Stimulated activated CD4-positive, alpha-beta T cell treated with anti-CD3 and anti-CD28 coated beads, Interleukin-4, amount 100 ng/mL, for 48 hours (primary cell): ENCODE measurements at places on chromosomes 11 and 22.

DNA sequence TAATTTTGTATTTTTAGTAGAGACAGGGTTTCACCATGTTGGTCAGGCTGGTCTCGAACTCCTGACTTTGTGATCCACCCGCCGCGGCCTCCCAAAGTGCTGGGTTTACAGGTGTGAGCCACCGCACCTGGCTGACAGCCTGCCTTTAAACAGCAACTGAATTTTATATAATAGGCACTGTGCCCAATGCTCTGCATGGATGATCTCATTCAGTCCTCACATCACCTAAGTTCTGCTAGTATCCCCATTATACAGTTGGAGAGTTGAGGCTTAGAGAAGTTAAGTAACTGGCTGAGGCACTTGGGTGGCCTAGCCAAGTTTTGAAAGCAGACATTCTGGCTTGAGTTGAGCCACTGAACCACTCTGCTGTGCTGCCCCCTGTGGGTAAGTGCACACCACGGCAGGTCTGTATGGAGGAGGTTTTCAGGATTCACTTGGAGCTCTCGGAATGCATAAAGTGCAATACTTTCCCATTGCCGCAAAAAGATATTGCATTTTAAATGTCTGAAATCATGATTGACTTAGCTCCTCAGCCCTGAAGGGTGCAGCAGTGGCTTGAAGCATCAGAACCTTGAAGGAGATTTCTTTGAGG lies 112.4 kb downstream of the LDLRAD3 start:
- DNase-seq, result no peak

DNA sequence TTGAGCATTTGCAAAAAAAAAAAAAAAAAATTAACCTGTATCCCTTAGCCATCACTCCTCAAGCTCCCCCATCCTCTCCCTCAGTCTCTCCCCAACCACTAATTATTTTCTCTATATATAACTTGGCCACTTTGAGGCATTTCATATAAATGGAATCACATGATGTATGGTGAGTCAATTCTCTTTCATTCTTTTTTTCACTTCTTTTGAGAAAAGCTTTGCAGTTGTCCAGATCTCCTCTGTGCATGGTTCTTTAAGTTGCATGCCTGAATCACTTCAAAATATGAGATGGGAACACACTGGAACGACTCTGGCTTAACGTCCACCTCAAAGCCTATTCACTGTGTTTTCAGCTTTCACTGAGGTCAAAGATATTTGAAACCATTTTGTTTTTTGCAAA lies 40.7 kb downstream of the SHANK2 start:
- DNase-seq, result no peak

DNA sequence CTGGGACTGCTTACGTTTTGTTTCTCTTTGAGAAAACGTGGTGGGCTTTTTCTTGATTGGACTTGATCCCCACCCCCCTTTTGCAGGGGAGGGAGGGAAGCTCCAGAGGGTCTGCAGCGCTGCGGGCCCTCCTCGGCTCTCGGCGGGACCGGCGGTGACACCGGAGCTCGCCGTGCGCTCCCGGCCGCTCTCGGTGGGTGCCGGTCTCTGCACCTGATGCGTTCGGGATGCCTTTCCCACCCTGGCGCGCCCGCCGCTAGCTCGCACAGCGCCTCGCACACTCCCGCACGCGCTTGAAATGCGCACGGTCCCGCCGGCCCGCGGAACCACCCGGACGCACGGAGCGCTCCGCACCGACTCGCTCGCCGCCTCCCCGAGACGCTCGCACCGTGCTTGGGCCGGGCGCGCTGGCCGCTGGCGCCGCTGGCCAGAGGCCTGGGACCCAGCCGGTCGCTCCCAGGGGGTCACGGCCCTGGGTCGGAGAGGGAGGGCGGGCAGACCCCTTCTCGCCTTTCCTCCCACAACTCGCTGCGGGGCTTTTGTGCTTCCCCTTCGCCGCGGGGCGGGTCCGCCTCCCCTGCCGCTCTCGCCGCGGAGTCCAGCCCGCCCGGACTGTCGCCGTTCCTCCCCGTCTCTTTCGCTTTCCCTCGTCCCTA lies 1.0 kb downstream of the ZBTB16 start:
- no peak for DNase-seq

- DNase-seq, result no peak
Measured at GRCh38 chr11:120709808-120710207, 198.3 kb downstream of the GRIK4 start.

DNA sequence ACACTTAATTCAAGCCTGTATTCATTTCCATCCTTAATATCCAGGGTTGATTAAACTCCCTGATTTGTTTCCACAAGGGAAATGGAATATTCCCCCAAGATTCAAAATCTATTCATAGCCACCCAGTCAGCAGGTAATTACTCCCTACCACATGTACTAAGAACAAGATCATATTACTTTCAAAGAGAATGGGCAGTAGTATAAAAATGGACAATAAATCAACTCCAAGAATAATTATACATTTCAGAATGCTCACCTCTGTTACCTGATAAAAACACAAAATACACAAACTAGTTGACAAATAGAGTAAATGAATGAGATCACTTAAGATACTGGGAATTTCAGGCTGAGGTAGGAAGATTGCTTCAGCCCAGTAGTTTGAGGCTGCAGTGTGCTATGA lies 8.5 kb upstream of the FEZ1 start:
- DNase-seq, result no peak

DNA sequence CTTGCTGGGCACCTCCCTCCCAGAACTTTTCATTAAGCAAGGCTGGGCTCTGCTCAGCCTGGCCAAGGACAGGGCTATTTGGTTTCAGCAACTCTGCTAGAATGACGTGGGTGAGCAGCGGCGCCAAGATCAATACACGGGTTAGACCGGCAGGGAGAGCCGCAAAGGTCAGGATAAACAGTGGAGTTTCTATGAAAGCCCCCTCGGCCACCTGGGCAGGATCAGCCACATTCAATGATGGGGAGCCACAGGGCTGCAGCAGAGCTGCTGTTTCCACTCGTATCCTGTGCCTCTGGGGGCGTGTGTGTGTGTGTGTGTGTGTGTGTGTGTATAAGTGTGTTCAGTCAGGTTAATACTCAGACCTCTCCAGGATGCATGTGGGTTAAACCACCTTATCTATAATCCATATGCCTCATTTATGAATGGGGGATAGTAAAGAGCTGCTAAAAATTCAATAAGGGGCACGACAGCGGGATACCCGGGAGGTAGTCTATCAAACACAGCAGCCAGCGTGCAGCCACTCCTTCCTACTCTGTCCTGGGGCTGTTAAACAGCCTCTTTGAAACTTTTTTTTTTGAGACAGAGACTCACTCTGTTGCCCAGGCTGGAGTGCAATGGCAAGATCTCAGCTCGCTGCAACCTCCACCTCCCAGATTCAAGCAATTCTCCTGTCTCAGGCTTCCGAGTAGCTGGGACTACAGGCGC lies 34.8 kb downstream of the MYH9 start:
- no peak for DNase-seq

DNA sequence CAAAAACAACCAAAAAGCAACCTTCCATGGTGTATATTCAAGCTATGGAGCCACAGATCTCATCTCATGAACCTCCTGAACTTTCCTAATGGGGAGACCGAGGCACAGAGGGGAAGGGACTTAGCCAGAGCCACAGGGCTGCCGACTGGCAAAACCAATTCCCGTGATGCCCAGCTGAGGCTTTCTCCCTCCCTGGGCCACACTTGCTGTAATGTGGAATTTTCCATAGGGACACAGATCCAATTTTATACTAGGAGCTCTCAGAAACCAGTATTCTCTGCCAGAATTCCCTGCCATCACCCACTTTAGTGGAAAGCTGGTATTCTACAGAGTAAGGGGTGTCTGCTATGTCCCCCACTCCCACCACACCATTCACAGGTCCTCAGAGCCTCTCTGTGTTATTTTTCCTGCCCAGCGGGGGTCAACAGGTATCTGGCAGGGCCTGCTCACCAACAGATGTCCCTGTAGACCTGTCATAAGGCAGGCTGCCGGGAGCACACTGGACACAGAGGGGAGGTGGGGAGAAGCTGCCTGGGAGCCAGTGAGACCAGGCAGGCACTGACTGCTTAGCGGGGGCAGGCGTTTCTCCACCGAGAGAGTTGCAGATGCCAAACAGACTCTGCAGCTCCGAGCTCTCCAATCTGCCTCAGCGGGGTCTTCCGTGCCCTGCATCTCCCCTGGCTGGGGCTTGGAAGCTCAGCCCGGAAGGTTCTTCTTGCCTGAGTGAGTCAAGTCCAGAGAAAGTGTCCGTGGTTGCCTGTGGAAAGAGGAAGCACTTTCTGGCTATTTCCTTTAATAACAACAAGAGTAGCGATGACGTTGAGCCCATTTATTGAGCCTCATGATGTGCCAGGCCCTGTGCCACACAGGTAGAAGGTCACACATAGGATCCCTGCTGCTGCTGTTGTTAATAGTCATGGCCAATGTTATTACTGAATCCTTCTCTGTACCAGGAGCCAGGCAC lies 26.3 kb downstream of the RPS6KA4 start:
- no peak for DNase-seq

GRCh38 chr11:44219830-44220796 lies 89.8 kb downstream of the ALX4 start:
- no peak for DNase-seq

DNA sequence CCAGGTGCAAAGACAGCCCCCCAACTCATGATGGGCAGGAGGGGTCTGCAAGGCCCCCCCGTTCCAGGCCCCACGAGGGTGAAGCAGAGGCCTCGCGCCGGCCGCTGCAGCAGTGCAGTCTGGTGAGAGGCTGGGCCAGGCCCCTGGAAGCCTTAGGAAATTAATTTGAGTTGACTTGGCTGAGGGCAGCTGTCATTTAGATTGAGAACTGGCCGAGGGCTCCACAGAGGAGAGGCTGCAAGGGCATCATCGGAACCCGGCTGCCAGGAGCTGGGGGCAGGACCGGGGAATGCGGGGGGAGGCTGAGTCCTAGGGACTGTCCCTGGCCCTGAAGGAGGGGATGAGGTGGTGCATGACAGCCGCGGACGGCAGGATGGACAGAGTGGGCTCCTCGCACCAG lies 39.9 kb downstream of the MN1 start:
- no peak for DNase-seq

- DNase-seq, result no peak
Measured at GRCh38 chr22:42967933-42968332, 47.0 kb downstream of the PACSIN2 start.

GRCh38 chr11:116918925-116919655 lies 81.7 kb upstream of the APOA1 start:
- DNase-seq, result no peak

GRCh38 chr22:46969491-46969890 lies 207.0 kb downstream of the TBC1D22A start:
- peak; percentile 59 for DNase-seq

DNA sequence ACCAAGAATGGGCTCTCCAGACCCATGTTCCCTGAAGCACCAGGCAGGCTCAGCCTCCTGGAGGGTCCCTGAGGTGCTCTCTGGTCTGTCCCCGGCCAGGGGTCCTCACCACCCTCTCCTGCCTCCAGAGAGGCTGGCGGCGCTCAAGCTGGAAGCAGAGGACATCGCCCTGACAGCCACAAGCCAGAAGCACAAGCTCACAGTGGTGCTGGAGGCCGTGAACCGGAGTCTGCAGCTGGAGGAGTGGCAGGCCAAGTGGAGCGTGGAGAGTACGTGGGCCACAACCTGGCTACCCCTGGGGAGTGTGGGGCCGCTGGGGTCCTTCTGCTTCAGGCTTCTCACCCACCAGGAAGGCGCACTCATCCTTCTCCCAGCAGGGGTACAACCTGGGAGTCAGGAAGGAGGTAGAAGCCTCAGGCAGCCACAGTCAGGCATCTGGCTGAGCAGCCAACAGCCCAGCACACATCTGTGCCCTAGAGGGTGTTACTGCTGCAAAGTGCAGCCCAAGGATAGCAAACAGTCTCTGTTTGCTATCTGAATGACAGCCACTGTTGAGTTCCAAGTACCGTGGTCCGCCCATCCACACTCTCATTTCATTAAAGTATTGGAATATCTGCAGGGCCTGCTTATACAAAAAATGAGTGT lies 8.4 kb downstream of the PARVG start:
- no peak for DNase-seq

GRCh38 chr22:43481568-43482317 lies 69.9 kb downstream of the MPPED1 start:
- DNase-seq, result no peak

DNA sequence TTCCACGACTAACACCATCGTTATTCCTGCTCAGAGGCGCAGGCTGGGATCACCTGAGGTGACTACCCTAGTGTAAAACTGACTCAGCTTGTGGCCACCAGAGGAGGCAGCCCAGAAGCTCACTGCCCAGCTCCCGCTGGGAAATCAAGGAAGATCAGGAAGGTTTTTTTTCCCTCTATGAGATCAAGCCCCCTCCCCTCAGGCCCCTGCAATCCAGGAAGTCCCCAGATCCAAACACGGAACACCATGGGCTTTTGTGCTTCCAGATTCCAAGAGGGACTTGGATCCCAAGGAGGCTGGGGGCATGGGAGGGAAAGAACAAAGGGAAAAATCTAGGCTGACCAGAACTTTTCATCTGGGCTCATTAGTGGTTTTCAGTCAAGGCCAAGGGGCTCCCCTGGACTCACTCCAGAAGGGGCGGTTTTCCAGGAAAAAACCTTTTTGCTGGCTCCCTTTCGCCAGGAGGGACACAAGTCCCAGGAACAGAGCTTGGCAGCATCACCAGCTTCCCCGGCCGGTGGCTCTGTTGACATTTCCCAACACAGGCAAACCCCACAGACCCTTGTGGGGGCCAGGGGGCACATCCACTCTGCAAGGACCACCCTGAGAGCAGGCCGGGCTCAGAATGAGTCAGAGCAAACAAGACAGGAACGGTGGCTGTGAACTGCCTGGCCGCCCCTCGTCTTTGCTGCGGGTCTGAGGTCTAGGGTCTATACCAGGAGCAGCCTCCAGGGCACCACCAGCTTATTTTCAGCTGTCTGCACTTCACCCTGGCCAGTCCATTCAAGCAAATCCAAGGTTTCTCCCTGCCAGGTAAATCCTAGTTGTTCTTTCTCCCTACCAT lies 36.8 kb downstream of the MYH9 start:
- no peak for DNase-seq

DNA sequence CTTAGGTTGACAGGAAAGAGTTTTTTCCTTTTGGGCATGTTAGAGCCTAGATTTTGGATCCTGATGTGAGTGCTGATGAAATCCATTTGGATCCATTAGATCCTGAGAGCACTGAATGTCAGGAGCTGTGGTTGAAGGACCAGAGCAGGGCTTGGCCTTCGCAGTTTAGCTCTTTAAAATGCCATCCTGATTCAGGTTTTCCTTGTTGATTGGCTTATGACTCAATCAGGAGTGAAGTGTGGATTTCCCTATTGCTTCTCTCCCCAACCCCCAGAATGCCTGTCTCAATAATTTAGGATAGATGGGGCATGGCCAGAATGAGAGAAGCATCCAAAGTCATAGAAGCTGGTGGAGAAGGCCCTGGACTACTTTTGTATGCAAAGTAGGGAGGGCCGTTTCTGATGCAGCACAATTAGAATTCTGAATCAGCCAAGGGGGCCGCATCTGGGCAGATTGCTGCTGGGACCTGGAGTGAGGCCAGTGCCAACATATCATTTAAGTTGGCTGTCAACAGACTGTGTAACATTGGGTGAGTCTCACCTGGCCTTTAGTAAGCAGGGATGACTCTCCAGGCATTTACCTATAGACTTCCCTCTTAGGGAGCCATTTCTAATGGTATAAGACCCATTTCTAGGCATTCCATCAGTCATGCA lies 80.5 kb downstream of the TEAD1 start:
- DNase-seq, result no peak
